ENCODE measurements at places on chromosomes 11 and 22. TPM values are rescaled to one million over a fixed set of nuclear protein-coding genes. Genes with fewer than 3 reads are reported as not detected.

GRCh38 chr22:47196881-47197772 is 434.7 kb downstream of the TBC1D22A start:
- no peak for DNase-seq

Gene API5
- total RNA-seq: 101 TPM

Gene MAP6
- not detected for total RNA-seq

DNA sequence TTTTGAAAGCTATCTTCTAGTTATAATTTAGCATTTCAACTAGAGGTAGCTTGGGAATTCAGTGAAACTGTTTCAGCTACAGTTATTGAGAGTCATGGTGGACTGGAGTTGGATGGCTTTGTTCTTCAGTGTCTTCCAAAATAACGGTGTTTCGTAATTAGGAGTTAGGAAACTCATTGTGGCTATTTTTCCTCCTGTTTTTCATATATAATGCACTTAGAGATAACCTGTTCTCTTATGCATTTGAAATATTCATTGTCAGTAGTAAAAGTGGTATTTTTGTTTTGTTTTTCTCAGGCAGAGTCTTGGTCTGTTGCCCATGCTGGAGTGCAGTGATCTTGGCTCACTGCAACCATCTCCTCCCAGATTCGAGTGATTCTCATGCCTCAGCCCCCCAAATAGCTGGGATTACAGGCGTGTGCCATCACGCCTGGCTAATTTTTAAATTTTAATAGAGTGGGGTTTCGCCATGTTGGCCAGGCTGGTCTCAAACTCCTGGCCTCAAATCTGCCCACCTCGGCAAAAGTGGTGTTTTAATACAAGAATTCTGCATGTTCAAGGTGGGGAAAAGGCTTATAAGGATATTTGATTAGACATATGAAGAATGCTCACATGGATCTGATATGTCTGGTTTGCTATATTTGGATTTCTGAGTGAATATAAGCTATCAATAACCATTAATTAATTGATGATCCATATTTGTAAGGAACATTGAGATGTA is 12.7 kb downstream of the PDHX start:
- DNase-seq: no peak

Gene NXPE1
- not detected for total RNA-seq
